Right lung (tissue), 10 donors: ENCODE measurements at places on chromosomes 13 and 19.

DNA sequence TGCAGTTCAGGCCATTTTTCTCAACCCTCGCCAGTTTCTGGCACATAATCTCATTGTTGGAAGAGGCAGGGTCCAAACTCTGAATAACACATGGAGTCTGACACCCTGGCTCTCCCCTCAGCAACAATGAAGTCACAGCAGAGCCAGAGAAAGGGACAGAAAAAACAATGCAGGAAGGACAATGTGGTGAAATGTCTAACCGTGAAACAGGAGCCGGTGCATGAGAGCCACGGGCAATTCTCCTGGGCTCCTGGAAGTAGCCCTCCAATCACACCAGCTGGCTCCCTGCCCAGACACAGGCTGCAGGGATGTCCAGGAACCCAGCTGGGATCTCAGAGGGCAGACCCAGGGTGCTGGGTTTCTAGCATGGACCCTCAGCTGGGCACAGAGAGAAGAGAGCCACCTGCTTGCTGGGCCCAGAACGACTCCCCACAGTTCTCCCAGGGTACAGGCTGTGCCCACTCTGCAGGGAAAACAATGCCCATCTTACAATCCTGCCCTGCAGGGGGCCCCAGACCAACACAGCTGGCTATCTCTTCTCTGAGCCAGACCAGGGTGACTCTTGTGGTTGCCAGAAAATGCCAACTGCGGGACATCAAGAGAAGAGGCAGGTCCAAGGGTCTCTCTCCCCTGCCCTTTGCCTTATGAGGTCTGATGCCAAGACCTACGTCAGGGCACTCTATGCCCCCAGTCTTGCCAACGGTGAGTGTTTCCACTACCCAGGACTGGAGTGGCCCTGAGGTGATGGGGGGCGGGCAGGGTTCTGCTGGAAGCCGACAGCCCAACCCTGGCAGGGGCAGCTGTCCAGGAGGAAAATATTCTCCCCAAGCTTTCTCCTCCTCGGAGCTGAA is 64.5 kb downstream of the CEBPG start:
- no peak for DNase-seq

GRCh38 chr19:16143399-16144215 is at the start of gene HSH2D:
HSH2D (plus strand) TSS chr19:16143685; CDS start chr19:16148751, 5,066 bp downstream.
- peak; percentile 25 for DNase-seq

GRCh38 chr13:110218581-110219201 is 88.3 kb downstream of the COL4A1 start:
- DNase-seq = peak; percentile 61

DNA sequence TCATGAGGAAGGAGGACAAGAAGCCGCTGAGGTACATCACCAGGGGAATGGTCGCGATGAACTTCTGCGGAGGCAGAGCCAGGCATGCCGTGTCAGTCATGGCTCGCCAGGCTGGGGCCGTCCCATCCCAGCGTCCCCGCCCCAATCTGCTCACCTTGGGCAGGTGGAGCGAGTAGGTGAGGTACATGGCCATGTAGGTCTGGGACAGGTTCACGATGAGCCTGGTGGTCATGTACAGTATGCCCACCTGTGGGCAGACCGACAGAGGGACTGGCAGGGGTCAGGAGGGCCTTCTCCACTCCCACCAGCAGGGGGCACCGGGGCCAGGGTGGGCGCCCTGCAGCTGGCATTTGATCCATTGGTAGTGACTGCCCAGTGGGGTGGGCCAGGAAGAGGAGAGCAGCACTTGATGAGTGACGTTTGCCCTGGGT is 8.3 kb downstream of the TEKTIP1 start:
- DNase-seq = no peak

- DNase-seq = no peak
Measured at GRCh38 chr19:13505761-13506470, 363 bp downstream of the CACNA1A start.

DNA sequence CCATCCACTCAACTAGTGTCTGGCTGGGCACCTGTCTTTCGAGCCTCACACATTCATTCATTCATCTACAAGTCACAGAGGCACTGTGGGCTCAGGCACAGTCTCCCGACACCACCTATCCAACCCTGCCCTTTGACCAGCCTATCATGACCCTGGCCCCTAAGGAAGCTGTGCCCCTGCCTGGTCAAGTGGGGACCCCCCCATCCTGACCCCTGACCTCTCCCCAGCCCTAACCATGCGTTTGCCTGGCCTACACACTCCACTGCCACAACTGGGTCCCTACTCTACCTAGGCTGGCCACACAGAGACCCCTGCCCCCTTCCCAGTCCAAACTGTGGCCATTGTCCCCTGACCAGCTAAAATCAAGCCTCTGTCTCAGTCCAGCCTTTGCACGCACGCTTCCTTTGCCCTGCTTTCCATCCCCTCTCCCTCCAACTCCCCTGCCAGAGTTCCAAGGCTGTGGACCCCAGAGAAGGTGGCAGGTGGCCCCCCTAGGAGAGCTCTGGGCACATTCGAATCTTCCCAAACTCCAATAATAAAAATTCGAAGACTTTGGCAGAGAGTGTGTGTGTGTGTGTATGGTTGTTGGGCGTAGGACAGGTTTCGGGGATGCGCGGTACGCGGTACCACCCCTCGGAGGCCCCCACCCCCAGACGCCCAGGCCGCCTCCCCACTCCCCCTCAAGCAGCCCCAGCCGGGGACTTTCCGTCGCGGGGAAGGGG is 404 bp upstream of the IL27RA start:
- DNase-seq = no peak

DNA sequence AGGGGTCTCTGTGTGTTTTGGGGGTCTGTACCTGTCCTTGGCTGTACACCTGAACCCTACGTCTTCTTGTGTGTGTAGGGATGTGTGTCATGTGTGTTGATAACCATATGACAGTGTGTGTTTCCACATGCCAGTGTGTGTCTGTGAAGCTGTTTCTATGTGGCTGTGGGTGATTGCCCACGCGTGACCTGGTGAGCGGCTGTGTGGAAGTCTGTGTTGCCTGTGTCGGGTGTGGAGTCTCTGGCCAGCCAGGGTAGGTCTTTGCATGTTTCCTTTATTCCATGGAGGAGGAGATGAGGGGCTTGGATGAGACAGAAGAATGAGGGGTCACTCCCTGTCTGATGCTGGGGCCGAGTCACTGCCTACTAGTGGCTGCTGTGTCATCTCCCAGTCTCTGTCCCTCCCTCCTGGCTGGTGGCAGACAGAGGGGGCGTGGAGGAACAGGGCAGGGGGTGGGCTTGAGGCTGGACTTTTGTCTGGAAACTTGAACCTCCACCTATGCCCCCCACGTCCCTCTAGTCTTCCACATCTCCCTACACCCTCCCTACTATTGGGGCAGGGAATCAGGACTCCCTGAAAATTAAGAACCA is 2.8 kb upstream of the FOSB start:
- DNase-seq = no peak

DNA sequence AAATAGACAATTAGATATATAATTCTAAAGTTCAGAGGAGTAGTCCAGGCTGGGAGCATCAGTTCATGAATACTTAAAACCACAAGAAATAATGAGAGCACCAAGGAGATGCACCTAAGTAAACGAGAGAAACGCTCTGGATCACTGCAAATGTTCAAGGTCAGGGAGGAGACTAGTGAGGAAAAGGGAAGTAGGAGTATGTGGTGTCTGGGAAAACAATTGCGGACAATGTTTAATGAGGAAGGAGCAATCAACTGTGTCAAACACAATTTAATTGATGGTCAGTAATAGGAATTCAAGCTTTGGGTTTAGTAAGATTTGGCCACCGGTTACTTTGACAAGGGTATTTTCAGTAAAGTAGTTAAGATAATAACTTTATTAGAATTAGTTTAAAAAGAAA is 652.2 kb downstream of the DACH1 start:
- DNase-seq = no peak

GRCh38 chr13:52926971-52927370 is 78.5 kb upstream of the PCDH8 start:
- no peak for DNase-seq

DNA sequence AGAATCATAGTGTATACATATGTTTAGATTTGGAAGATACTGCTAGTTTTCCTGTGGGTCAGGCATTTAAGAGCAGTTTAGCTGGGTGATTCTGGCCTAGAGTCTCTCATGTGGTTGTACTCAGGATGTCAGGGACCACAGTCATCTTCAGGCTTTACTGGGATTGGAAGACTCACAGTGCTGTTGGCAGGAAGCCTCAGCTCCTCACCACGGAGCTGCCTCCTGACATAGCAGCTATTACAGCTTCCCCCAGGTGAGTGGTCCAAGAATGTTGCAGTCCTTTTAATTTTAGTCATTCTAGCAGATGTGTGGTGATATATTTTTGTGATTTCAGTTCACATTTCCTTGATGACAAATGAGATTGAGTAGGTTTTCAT is 16.9 kb upstream of the GPR18 start:
- DNase-seq = no peak

DNA sequence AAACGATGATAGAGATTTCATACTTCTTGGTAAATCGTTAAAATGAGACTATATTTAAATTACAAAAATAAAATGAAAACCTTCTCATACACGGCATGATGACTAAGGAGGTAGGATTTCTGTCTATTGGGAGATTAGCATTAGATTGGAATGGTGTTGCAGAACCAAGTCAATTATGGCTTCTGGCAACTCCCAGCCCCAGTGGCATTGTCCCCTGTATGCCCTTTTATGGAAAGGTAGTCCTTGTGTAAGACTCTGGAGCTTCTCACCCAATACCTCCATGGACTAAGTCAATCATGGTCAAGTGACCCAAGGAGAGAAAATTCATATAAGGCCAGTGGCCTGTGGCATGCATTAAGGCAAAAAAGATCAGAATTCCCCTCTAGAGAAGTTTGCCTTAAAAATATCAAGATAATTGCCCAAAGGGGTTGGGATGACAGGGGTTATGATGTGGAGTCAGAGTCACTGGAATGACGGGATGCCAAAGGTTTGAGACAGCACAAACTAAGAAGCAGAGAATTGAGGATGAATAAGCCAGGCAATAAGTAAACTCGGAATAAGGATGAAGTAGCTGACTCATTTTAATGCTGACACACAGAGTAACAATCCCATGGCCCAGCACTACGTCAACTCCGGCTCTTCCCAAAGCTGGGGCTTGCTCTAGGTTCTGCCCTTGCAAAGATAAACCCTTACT is 57.8 kb upstream of the POSTN start:
- DNase-seq = no peak

DNA sequence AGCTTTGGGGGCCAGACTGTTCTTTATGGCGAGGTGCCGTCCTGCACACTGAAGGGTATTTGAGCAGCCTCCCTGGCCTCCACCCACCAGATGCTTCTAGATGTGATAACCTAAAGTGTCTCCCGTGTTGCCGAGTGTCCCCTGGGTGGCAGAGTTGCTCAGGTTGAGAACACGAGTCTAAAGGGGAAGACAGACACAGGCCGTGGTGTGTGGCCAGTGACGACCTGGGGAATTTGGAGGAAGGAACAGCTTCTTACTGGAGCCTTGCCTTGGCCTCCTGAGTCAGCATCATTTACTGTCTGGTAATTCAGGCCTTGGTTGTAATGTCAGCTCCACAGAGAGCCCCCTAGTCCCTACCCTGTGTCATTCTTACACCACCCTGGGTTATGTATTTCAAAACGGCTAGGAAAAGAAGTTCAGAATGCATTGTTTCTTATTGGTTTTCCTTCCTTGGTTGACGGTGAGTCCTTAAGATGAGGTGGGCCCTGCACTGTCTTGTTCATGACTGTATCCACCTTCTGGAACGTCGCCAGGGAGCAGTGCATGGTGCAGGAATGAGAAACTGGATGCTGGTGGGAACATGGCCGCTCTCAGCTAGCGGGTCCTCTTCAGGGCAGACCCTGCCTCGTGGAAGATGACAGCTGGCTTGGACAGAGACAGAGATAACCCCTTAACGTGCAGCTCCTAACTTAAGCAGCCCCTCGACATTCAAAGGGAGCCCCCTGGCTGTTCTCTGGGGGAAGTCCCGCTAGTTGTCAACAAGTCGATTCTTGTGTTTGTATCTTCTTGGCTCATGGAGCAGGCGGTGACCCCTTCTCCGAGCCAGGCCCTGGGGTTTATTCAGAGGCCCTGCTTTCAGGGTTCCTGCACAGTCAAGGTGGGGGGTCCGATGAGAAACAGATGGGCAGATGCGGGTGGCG is 7.2 kb downstream of the SIN3B start:
- no peak for DNase-seq
